ENCODE measurements at places on chromosomes 6 and 20.

DNA sequence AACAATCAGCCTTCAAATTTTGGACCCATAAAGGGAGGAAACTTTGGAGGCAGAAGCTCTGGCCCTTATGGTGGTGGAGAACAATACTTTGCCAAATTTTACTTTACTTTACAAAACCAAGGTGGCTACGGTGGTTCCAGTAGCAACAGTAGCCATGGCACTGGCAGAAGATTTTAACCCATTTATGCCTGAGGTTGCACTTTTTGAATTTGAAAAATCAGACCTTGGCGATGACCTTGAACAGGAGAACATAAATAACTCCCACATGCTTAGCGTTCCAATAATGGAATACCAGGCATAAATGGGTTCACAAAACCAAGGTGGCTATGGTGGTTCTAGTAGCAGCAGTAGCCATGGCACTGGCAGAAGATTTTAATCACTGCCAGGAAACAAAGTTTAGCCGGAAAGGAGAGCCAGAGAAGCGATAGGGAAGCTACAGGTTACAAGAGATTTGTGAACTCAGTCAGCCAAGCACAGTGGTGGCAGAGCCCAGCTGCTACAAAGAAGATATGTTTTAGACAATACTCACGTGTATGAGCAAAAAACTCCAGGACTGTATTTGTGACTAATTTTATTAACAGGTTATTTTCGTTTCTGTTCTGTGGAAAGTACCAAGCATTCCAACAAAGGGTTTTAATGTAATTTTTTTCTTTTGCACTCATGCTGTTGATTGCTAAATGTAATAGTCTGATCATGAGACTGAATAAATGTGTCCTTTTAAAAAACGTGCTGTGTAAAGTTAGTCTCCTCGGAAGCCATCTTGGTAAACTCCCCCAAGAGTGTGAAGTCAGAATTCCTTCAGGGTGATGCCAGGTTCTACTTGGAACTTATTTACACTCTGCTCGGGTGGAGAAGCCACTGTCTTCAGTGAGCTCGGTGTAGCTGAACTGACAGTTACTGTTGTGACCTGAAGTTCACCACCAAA lies 6.7 kb downstream of the SFT2D1 start:
- DNase-seq = no peak

DNA sequence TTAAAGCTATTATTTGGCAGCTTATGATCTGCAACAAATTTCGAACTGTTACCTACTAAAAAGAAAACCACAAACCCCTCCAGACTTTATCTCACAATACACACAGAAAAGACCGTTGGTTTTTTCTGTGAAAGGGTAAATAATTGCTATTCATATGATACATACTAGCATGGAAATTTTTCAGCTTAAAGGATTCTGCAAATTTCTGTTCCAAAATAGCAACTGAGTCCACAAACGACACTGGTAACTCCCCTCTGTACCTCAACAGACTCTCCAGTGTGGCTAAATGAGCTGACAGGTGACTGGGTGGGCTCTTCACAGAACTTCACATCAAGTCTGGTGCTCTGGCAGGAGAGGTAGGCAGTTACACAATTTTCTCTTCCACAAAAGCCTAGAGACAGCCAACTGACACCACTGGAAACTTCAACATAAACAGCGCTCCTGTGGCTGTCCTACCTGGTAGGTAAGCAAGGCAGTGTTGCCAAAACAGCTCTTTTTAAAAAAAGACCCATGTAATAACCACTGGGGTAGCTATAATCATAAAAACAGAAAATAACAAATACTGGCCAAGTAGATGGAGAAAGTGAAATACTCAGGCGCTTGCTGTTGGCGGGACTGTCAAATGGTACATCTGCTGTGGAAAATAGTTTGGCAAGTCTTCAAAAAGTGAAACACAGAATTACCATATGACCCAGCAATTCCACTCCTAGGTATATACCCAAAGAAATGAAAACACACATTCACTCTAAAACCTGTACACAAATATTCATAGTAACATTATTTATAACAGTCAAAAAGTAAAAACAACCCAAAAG lies 37.8 kb downstream of the ELOVL5 start:
- DNase-seq = no peak

DNA sequence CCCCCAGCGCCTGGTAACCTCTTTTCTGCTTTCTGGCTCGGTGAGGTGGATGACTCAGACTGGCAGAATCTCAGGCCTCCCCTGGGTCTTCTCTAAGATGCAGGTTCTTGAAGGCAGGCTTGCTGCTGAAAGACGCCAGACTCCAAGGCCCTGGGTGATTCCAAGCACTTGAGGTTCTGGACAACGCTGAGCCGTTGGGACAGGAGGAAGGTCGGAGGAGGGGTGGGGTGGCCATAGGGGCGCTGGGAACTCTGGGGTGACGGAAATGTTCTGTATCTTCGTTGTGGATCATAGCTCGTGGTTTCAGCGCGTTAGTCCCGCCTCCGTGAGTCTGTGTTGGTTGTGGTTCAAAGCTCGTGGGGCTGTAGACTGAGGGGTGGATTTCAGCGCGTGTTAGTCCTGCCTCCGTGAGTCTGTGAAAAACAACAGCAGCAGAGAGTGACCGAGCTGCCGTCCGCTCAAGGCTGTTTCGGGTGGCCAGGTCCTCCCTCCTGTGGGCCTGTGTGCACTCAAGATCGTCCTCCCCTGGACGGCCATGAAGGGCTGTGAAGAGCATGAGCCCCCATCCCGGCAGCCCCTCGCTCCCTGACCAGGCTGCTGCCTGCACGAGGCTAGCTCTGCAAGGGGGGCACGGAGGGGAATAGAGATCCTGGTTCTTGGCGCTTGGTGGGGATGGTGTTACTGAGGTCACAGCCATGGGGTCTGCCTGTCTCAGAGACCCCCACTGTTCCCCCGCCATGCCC lies 7.7 kb downstream of the NTSR1 start:
- no peak for DNase-seq

DNA sequence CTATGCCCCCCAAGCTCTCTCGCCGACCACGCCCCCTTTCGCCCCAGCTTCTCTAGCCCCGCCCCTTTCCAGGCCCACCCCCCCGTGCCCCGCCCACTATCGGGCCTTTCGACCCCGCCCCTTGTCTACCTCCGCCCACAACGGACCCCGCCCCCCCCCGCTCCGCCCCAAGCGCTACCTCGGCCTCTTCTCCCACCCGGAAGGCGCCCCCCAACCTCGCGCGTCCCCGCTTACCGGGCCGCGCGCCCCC lies 200 bp downstream of the ZBTB22 start:
- DNase-seq = no peak

- DNase-seq = no peak
Measured at GRCh38 chr20:8562356-8562755, 430.3 kb downstream of the PLCB1 start.

DNA sequence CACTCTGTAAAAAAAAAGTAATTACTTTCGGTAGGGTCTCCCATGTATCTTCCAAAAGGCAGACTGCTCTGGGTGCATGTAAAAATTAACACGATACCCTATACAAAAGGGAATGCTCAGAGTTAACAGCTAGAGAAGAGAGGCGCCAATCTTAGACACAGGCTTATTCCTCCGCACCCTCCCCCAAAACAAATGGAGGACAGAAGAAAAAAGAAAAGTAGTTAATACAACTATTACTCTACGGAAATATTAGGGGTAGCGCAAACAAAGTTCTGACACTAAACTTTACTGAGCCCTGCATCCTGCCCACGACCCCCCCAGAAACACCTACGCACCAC lies 331 bp upstream of the UFL1 start:
- DNase-seq = no peak
